Endothelial cell (in vitro differentiated cells): ENCODE measurements at places on chromosomes 2 and 18. TPM values are rescaled to one million over a fixed set of nuclear protein-coding genes. Genes with fewer than 3 reads are reported as not detected.

DNA sequence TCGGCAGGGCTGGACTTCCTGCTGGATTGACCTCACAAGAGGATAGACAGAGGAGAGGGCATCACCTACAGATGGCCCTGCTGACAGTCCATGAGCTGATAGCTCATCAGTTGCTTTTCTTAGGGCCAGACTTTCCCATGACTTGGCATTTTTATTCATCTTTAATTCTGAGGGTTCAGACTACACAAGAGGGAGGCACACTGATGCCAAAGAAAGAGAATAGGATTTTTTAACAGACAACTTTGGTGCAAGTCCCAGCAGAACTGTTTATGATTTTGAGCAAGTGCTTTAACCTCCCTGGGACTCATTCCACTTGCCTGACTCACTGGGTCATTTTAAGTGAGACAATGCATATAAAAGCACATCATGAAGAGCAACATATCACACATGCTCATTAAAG, 299.2 kb downstream of the INSIG2 start:
- peaks cover under 1% of the 10 kb centered on the region for H3K27me3 ChIP-seq
- H3K4me1 ChIP-seq, result no peaks in the 10 kb centered on the region

DNA sequence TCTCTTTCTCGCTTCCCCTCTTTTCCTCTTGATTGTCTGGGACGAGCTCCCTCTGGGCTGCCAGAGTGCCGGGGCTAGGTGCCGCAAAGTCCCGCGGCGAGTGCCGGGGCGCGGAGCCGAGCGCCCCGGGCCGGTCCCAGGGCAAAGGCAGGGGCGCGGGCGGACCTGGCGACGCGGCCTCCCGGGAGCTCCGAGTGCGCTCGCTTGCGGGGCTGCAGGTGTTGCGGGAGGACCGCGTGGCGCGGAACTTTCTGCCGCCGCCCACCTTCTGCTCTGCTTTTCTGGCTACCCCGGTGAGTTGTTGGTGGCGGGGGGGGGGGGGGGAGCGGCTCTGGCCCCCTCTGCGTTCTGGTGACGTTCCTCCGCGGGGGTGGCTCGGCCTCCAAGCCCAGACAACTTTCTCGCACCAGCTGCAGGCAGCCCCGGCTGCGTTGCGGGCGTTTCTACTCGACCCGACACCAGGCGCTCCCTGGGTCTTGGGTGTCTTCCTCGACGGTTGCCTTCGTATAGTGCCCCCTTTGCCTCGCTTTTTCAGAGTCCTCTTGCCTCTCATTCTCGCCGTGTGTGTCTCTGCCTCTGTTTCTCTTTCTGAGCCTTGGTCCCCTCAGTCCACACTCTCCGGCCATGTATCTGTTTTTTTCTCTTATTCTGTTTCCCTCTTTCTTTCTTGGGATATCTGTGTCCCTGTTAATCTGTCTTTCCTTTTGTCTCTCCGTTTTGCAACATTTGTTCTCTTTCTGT, 759 bp downstream of the GALNT13 start:
- H3K4me3 ChIP-seq, result peak overlapping the region; percentile 96
- H3K4me1 ChIP-seq, result peaks cover 21% of the 10 kb centered on the region
- H3K36me3 ChIP-seq, result peaks cover 5% of the 10 kb centered on the region
- H3K27ac ChIP-seq, result no peak overlapping the region
- peak; percentile 20 for DNase-seq
- peaks cover 14% of the 10 kb centered on the region for H3K27me3 ChIP-seq

DNA sequence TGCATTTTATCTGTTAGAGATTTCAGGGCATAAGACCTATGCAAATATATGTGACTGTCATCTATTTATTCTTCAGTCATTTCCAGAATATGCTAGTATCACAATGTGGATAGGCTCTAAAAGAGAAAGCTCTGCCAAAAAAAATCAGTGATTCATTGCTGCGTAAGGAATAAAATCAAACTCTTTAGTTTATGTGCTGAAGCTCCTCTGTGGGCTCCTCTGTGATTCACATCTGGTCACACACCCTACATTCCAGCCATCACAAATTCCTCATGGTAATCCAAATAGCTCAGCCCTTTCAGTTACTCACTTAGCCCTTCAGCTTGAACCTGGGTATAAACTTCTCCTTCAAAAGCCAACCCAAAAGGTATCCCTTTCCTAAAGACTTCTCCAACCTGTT, 21.4 kb downstream of the DLGAP1 start:
- no peaks in the 10 kb centered on the region for H3K27me3 ChIP-seq
- no peak overlapping the region for H3K4me3 ChIP-seq
- H3K36me3 ChIP-seq, result no peaks in the 10 kb centered on the region
- DNase-seq, result no peak
- no peak overlapping the region for H3K27ac ChIP-seq
- no peaks in the 10 kb centered on the region for H3K4me1 ChIP-seq

DNA sequence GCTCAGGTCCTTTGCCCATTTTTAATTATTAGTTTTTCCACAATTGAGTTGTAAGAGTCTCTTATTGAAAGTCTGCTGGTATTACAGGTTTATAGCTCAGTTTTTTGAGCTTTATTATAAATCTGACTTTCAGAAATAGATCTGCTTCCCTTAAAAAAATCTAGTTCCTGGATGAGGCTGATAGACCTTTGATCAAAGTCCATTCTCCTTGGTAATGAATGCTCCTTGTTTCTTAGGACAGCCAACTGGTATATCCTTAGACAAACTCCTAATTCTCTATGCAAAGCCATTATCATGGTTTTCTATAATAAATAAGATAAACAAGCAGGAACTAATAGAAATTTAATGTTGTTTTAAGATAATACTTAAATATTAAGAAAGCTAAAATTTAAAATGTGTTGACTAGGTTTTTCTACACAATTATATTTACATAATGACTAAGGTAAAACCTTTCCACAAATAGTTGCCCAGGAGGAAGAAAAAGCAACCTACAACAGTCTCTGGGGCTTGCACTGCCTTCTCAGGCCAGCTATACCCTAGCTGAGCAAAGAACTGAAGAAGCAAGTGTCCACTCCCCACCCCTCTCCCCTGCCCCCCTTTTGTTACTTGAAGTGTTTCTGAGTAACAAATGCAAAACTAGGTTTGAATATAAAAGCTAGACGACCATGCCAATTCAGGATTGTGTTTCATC, 16.9 kb downstream of the NT5DC4 start:
- H3K4me3 ChIP-seq, result no peak overlapping the region
- no peak for DNase-seq

- no peak overlapping the region for H3K27ac ChIP-seq
- peaks cover 5% of the 10 kb centered on the region for H3K27me3 ChIP-seq
- H3K36me3 ChIP-seq, result peaks cover 28% of the 10 kb centered on the region
- DNase-seq, result no peak
- H3K4me1 ChIP-seq, result no peaks in the 10 kb centered on the region
- H3K4me3 ChIP-seq, result no peak overlapping the region
Measured at GRCh38 chr2:170115501-170116229, 62.3 kb upstream of the MYO3B start.

DNA sequence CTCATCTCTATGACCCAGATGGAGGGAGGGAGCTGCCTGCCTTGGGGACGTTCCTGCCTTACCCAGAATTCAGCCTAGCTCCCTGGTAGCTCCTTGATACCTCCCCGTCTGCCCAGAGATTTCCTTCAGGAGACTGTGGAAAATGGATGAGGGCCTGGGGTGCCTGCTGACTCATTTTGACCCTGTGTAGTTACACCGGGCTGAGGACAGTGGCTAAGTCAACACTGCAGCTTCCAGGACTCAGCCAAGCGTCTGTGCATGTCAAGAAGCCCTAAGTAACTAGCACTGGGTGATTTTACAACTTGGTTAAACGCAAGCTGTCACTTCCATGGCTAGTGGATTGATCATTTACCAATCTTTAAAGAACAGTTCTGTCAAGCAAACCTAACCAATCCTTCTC, 23.3 kb upstream of the EPAS1 start:
- H3K4me3 ChIP-seq, result no peak overlapping the region
- peaks cover 6% of the 10 kb centered on the region for H3K36me3 ChIP-seq
- peaks cover 33% of the 10 kb centered on the region for H3K4me1 ChIP-seq
- no peak overlapping the region for H3K27ac ChIP-seq
- no peak for DNase-seq
- peaks cover 3% of the 10 kb centered on the region for H3K27me3 ChIP-seq

GRCh38 chr2:37896319-37896718, 28.8 kb upstream of the RMDN2 start:
- no peak overlapping the region for H3K4me3 ChIP-seq
- peaks cover 2% of the 10 kb centered on the region for H3K27me3 ChIP-seq
- no peaks in the 10 kb centered on the region for H3K4me1 ChIP-seq
- no peak for DNase-seq
- H3K36me3 ChIP-seq, result peaks cover 3% of the 10 kb centered on the region

DNA sequence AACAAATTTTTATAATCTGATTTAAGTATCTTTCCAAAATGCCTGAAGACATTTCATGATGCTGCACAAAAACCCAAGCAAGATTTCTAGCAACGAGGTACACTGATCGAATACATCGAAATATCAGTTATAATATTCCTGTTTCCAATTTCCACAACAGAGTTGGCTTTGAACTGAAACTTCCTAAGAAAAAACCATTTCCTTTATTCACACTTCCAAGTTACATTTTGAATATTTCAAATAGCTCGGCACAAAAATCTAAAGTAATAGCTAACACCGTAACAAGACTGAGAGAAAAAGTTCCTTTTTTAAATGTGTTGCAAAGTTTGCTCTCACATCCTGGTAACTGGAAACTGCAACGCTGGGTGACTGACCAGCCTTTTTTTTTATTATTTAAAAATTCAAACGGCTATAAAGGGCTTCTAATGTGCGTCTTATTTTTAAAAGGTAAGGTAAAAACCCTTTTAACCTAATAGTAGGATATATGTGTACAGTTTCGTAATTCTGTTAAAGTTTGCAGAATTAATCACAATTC, 1.7 kb downstream of the HNRNPLL start:
- no peak for DNase-seq
- peaks cover 8% of the 10 kb centered on the region for H3K27me3 ChIP-seq
- H3K4me1 ChIP-seq, result peaks cover 44% of the 10 kb centered on the region
- peaks cover 7% of the 10 kb centered on the region for H3K36me3 ChIP-seq

DNA sequence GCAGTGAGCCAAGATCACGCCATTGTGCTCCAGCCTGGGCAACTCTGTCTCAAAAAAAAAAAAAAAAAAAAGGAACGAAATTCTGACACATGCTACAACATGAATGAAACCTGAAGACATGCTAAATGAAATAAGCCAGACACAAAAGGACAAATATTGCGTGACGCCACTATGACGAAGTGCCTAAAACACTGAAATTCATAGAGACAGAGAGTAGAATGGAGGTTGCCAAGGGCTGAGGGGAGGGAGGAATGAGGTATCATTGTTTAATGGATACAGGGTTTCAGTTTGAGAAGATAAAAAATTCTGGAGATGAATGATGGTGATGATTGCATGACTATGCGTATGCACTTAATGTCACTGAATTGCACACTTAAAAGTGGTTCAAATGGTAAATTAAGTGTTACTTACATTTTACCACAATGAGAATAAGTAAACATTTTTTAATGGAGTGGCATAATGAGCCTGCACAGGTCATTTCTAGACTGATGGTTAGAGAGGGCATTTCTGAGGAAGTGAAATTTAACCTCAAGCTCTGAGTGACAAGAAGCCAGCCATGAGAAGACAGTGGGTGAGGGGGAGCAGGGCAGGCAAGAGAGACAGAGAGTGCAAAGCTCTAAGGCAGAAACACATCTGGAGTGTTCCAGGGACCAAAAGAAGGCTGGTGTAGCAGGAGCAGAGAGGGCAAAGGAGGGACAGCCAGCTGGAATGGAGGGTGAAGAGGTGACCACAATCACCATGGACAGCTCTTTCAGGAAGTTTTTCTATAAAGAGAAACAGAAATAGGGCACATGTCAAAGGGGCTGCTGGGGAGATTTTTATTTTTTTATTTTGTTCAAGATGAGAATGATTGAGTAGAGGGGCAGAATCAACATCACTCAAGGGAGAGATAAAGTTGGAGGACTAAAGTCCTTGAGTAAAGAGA, 20.6 kb upstream of the EXOC6B start:
- peaks cover 3% of the 10 kb centered on the region for H3K4me1 ChIP-seq
- H3K27me3 ChIP-seq, result peaks cover 4% of the 10 kb centered on the region
- H3K27ac ChIP-seq, result no peak overlapping the region
- no peak overlapping the region for H3K4me3 ChIP-seq

DNA sequence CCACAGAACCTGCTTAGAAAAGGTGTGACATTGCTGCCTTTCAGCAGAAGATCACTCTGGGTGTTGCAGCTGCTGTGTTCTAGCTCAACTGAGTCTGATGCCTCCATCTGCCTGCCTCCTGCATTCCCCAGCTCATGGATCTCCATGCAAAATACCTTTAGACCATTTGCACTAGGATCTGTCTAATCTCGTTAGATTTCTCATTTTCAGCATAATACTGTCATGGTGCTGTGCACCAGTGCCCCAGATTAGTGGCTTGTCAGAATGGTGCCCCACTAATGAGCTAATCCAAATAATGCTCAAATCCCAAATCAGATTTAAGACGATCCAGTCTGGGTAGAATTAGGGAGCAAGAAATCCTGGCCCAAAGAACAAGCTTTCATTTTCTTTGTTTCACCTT, 284.4 kb upstream of the PARD3B start:
- DNase-seq, result no peak
- no peaks in the 10 kb centered on the region for H3K36me3 ChIP-seq
- no peaks in the 10 kb centered on the region for H3K27me3 ChIP-seq
- no peak overlapping the region for H3K27ac ChIP-seq

DNA sequence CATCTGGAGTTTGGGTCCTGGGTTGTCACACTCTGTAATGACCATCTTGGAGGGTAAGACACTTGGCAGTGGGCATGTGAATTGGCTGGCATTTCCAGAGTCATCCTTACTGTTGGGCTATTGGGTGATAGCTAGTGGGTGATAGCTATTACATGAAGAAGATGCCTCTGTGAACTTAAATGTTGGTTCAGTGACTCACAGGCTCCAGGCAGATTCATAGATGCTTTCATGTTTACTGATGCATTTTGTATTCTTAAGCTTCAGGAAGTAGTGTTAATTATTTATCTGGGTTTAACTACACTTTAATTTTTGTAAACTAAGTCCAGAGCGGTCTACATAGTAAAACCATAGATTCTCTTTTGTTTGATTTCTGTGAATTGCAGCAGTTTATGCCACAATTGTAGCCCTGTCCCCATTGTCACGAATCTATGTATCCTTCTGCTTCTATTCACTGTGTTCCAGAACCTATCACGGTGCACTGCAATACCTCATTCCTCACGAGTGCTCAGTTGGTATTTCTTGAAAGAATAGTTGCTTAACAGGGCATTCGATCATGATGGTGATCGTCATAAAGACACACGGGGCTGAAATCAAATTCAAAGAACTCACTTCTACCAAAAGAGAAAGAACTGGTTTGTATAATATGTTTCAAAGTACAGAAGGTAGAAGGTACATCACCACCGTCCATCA, 79.7 kb downstream of the GBX2 start:
- H3K4me1 ChIP-seq, result peaks cover 43% of the 10 kb centered on the region
- DNase-seq, result no peak
- no peak overlapping the region for H3K27ac ChIP-seq
- no peaks in the 10 kb centered on the region for H3K36me3 ChIP-seq
- H3K27me3 ChIP-seq, result peaks cover 2% of the 10 kb centered on the region
- H3K4me3 ChIP-seq, result no peak overlapping the region

- peaks cover 4% of the 10 kb centered on the region for H3K36me3 ChIP-seq
- no peak overlapping the region for H3K27ac ChIP-seq
- no peaks in the 10 kb centered on the region for H3K27me3 ChIP-seq
- H3K4me1 ChIP-seq, result peaks cover 10% of the 10 kb centered on the region
Measured at GRCh38 chr2:23614701-23615100, 229.7 kb downstream of the KLHL29 start.

GRCh38 chr2:230230087-230230486, 4.6 kb downstream of the SP140 start:
- no peak overlapping the region for H3K27ac ChIP-seq
- no peaks in the 10 kb centered on the region for H3K36me3 ChIP-seq
- H3K4me1 ChIP-seq, result peaks cover 6% of the 10 kb centered on the region
- H3K27me3 ChIP-seq, result no peaks in the 10 kb centered on the region
- H3K4me3 ChIP-seq, result no peak overlapping the region

Gene DDX18
- 67.3 TPM for total RNA-seq

Gene CROCC2
- total RNA-seq, result not detected

Gene CYB5A
- 119 TPM for total RNA-seq

Gene SPATA3
- total RNA-seq, result not detected

Gene UGT1A10
- total RNA-seq, result not detected

Gene ATOH8
- 1.8 TPM for total RNA-seq
